Uterine smooth muscle cell (primary cell): ENCODE measurements at places on chromosomes 11 and 22. TPM values are rescaled to one million over a fixed set of nuclear protein-coding genes. Genes with fewer than 3 reads are reported as not detected.

NLRP6 gene
- not detected in 2 replicates for total RNA-seq

RPS25 gene
- 898 and 970 TPM in 2 replicates for total RNA-seq

ZNF215 gene
- total RNA-seq = 10.4 and 10.6 TPM in 2 replicates

CAPRIN1 gene
- total RNA-seq = 173 and 215 TPM in 2 replicates

OR8G5 gene
- not detected in 2 replicates for total RNA-seq

TSSK2 gene
- not detected in 2 replicates for total RNA-seq

MEI1 gene
- total RNA-seq = 1.5 and 2.1 TPM in 2 replicates

C2CD2L gene
- 3.3 and 4.7 TPM in 2 replicates for total RNA-seq

KDM4D gene
- total RNA-seq = 1.00 and 1.4 TPM in 2 replicates

OR51I1 gene
- total RNA-seq = 0.11 TPM in 1 of 2 replicates, not detected in the other

CDC45 gene
- total RNA-seq = 11.2 and 44.8 TPM in 2 replicates

ALKBH8 gene
- total RNA-seq = 11.4 and 21.4 TPM in 2 replicates

POU2AF2 gene
- total RNA-seq = not detected in 2 replicates

DEUP1 gene
- total RNA-seq = under 0.01 and 0.33 TPM in 2 replicates

TECTA gene
- 0.22 and 0.87 TPM in 2 replicates for total RNA-seq

WNT7B gene
- total RNA-seq = 0.33 TPM in 1 of 2 replicates, not detected in the other

SLC35F2 gene
- total RNA-seq = 22.9 and 40.0 TPM in 2 replicates

COPB1 gene
- total RNA-seq = 348 and 383 TPM in 2 replicates

BET1L gene
- total RNA-seq = 17.9 and 21.6 TPM in 2 replicates

CD3D gene
- total RNA-seq = not detected in 2 replicates

C1QTNF4 gene
- total RNA-seq = 0.11 and 0.25 TPM in 2 replicates

DEFB131B gene
- total RNA-seq = not detected in 2 replicates

CRYBB3 gene
- not detected in 2 replicates for total RNA-seq

APOBEC3H gene
- total RNA-seq = not detected in 2 replicates

MMP11 gene
- 3.8 and 14.2 TPM in 2 replicates for total RNA-seq

CTSC gene
- 85.5 and 125 TPM in 2 replicates for total RNA-seq
